Right lobe of liver (tissue), 6 donors: ENCODE measurements at places on chromosomes 4 and X. TPM values are rescaled to one million over a fixed set of nuclear protein-coding genes. Genes with fewer than 3 reads are reported as not detected.

DNA sequence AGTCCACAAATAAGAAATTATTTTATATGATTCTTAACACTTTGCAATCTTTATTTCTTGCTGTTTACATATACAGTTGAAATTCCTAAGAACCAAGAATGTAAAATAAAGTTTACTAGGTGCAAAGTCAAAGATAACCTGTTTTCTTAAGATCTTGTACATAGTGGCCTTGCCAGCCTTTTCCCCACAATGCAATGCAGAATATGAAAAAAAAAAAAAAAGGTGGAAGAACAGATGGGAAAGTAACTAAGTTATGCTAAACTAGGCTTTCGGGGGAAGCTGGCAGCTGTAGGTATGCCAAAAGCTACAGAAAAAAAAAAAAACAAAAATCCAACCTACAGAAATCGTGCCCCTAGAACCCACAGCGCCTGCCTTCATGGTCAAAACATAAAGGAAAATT lies 1588.4 kb downstream of the STIM2 start:
- no peak overlapping the region for H3K4me3 ChIP-seq
- H3K27me3 ChIP-seq: no peaks in the 10 kb centered on the region
- no peaks in the 10 kb centered on the region for H3K4me1 ChIP-seq

DNA sequence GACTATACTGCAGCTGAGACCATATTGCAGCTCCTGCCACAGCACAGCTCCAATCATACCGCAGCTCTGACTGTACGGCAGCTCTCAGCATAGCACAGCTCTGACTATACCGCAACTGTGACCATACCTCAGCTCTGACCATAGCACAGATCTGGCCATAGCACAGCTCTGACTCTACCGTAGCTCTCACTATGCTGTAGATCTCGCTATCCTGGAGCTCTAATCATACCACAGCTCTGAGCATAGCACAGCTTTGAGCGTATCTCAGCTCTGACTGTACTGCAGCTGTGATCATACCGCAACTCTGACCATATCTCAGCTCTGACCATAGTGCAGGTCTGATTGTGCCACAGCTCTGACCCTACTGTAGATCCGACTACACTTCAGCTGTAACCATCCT lies 139.2 kb downstream of the ASMT start:
- H3K4me1 ChIP-seq: no peaks in the 10 kb centered on the region
- DNase-seq: no peak
- no peak overlapping the region for H3K4me3 ChIP-seq
- H3K27ac ChIP-seq: no peak overlapping the region
- H3K36me3 ChIP-seq: no peaks in the 10 kb centered on the region

DNA sequence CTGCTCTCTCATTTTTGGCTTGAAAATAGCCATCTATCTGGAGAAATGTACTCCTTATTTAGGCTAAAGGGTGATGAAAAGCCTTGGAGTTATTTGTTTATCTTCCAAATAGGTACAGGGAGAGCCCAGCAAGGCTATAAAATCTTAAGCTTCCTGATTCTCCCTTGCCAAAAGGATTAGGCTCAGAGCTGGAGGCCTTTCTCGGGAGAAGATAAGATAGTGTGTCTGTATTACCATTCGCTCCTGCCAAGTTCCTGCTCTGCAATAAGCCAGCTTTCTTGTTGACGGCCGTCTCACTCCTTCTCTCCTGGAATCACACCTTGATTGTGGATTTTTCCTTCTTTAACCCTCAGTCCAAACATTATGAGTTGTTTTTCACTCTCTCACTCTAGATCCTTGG lies 171.8 kb upstream of the TTC29 start:
- H3K27me3 ChIP-seq: no peaks in the 10 kb centered on the region
- no peaks in the 10 kb centered on the region for H3K4me1 ChIP-seq
- H3K4me3 ChIP-seq: no peak overlapping the region
- no peak for DNase-seq

DNA sequence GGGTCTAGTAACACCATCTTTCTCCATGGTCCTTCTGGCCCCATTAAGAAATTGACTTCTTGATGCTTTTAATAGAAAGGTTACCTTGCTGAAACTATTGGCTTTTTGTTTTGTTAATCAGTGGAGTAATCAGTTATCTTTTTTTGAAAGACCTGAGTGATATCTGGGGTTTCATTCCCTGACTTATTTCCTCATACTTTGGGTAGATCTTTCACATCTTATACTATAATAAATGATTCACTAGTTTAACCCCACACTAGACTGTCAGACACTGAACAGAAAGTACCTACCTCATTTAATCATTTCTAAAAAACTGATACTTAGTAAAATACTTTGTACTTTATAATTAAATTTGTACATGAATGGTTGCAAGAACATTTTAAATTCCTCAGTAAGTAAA lies 1021.1 kb downstream of the STIM2 start:
- H3K4me1 ChIP-seq: no peaks in the 10 kb centered on the region
- no peak overlapping the region for H3K27ac ChIP-seq
- H3K36me3 ChIP-seq: no peaks in the 10 kb centered on the region
- no peak overlapping the region for H3K4me3 ChIP-seq
- DNase-seq: no peak

- H3K36me3 ChIP-seq: peaks cover 25% of the 10 kb centered on the region
- no peak overlapping the region for H3K27ac ChIP-seq
- DNase-seq: no peak
- no peaks in the 10 kb centered on the region for H3K4me1 ChIP-seq
- no peaks in the 10 kb centered on the region for H3K27me3 ChIP-seq
These were observed 38.4 kb downstream of the SLAIN2 start for GRCh38 chr4:48379587-48380180.

GRCh38 chr4:179666226-179666625 lies 2224.0 kb upstream of the AGA start:
- no peaks in the 10 kb centered on the region for H3K4me1 ChIP-seq
- no peaks in the 10 kb centered on the region for H3K36me3 ChIP-seq
- H3K27me3 ChIP-seq: no peaks in the 10 kb centered on the region
- no peak overlapping the region for H3K4me3 ChIP-seq
- no peak for DNase-seq

DNA sequence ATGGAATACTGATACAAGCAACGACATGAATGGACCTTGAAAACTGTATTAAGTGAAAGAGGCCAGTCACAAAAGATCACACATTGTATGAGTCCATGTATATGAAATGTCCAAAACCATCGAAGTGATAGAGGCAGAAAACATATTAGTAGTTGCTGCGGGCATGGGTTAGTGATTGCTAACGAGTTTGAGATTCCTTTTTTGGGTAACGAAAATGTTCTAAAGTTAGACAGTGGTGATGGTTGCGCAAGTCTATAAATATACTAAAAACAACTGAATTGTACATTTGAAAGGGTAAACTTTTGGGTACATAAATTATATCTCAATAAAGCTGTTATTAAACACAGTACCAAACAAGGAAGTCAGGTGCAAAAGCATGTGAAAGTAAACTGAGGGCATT lies 234.5 kb downstream of the FBXW7 start:
- no peak for DNase-seq
- H3K27me3 ChIP-seq: no peaks in the 10 kb centered on the region
- no peaks in the 10 kb centered on the region for H3K4me1 ChIP-seq
- no peaks in the 10 kb centered on the region for H3K36me3 ChIP-seq

The TCP11X2 gene
- total RNA-seq: not detected

DNA sequence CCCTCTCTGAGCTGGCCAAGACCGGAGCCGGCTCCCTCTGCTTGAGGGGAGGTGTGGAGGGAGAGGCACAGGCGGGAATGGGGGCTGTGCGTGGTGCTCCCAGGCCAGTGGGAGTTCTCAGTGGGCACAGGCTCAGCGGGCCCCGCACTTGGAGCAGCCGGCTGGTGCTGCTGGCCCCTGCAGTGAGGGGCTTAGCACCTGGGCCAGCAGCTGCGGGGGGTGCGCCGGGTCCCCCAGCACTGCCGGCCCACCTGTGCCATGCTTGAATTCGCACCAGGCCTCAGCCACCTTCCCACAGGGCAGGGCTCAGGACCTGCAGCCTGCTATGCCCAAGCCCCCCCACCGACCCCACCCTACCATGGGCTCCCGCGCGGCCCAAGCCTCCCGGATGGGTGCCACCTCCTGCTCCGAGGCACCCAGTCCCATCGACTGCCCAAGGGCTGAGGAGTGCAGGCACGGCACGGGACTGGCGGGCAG lies 602.5 kb downstream of the KCTD8 start:
- H3K27ac ChIP-seq: no peak overlapping the region
- no peaks in the 10 kb centered on the region for H3K27me3 ChIP-seq
- no peaks in the 10 kb centered on the region for H3K36me3 ChIP-seq
- no peaks in the 10 kb centered on the region for H3K4me1 ChIP-seq

DNA sequence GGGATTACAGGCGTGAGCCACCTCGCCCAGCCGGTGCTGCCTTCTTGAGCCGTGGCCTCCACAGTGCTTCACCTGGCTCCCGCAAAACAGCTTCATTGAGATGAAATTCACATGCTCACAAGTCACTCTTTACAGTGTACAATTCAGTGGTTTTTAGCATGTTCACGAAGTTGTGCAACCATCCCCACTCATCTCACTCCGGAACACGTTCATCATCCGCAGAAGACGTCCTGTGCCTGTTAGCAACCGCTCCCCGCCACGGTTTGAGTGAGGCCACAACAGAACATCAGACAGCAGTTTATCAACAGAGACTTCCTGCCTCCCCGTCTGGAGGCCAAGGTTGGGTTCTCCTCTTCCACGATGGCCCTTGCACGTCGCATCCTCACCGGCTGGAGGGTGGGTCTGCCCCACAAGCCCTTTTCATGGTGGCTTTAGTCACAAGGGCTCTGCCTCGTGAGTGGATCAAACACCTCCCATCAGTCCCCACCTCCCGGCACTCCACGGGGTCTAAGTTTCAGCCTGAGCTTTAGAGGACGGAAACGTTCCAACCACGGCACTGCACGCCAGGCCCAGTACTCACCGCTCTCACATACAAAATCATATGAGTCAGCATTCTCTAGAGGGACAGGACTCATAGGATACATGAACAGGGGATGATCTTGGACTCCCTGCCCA lies 29.6 kb upstream of the SPON2 start:
- DNase-seq: peak; percentile 57
- H3K27ac ChIP-seq: peak overlapping the region; percentile 57
- H3K27me3 ChIP-seq: no peaks in the 10 kb centered on the region

DNA sequence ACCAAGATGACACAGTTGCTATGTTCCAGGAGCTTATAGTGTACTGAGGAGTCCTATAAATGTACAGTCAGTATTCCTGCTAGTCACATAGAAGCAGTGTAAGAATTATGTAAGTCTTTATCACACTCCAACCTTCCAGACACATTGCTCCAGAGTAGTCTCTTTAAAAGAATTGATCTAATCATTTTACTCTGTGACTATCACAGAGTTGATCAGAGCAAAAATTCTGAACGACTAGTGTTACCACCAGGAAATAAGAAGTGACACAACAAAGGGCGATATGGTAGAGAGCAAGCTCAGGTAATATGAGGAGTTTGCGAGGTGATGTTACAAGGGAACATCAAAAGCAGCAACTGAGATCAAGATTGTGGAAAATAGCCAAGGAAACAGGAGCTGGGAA lies 9.0 kb upstream of the HPF1 start:
- H3K27me3 ChIP-seq: no peaks in the 10 kb centered on the region
- no peak overlapping the region for H3K27ac ChIP-seq
- H3K4me3 ChIP-seq: no peak overlapping the region
- H3K4me1 ChIP-seq: no peaks in the 10 kb centered on the region

- H3K36me3 ChIP-seq: no peaks in the 10 kb centered on the region
- no peak overlapping the region for H3K4me3 ChIP-seq
These were observed 78.5 kb downstream of the ANXA3 start for GRCh38 chr4:78629991-78630541.

GRCh38 chrX:23904096-23904495 lies 3.6 kb downstream of the APOO start:
- DNase-seq: no peak
- no peaks in the 10 kb centered on the region for H3K4me1 ChIP-seq
- no peaks in the 10 kb centered on the region for H3K27me3 ChIP-seq
- no peak overlapping the region for H3K4me3 ChIP-seq

GRCh38 chrX:154321152-154321551 lies 25.6 kb downstream of the TKTL1 start:
- no peaks in the 10 kb centered on the region for H3K4me1 ChIP-seq
- H3K27me3 ChIP-seq: no peaks in the 10 kb centered on the region
- no peaks in the 10 kb centered on the region for H3K36me3 ChIP-seq
- DNase-seq: peak; percentile 22
- no peak overlapping the region for H3K4me3 ChIP-seq
- H3K27ac ChIP-seq: no peak overlapping the region

DNA sequence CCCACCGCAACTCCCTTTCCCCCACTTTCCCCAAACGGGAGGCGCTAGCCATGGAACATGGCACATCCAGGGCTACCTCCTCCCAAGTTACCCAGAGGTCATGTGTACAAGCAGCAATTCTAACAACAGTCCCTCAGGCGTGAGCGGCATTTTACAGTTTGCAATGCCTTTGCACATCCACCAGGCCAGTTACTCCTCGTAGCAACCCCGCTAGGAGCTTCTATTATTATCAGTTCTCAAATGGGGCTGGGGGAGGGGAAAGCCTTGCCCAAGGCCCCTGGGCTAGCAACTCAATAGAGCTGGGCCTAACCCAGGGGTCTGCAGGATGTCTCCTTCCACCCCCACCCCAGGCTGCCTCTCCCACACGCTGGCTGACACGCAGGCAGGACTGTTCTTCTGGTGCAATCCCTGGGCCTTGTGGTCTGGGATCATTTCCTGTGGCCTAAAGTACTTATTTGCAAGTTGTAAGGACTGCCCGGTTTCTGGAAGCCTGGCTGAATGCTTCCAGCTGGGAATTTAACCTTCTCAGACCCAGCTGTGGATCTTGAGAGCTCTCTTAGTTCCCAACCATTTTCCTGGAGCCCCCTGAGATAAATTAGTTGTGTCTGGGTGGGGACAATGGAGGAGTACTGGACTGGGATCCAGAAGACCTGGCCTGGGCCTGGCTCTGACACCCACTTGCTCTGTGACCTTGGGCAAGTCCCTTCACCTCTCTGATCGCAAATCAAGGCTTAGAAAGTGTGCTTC lies 27.7 kb downstream of the PJA1 start:
- H3K27ac ChIP-seq: no peak overlapping the region
- H3K27me3 ChIP-seq: peaks cover 5% of the 10 kb centered on the region
- H3K4me3 ChIP-seq: no peak overlapping the region
- no peak for DNase-seq
- no peaks in the 10 kb centered on the region for H3K36me3 ChIP-seq

DNA sequence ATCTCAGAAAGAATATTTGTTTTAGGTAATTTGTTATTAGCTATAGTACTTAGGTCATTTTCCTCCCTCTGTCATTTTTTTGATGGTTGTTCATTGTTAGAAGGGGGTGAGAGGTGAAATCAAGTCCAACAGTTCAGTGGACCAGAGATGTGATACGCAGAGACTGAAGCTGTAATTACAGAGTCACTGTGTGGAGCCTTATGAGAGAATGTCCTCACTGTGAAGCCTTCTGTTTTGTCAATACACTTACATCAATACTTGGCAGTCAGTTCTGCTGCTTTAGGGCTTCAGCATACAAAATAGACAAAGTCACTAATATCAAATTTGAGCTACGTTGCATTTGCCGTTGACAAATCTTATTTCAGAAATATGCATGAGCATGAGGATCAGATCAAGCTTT lies 692.5 kb downstream of the C4orf33 start:
- H3K4me1 ChIP-seq: no peaks in the 10 kb centered on the region
- H3K4me3 ChIP-seq: no peak overlapping the region
- H3K27me3 ChIP-seq: no peaks in the 10 kb centered on the region
- no peak for DNase-seq

GRCh38 chr4:189202182-189202868 lies 738.3 kb upstream of the FRG1 start:
- H3K4me3 ChIP-seq: peak overlapping the region; percentile 42
- DNase-seq: peak; percentile 63
- no peaks in the 10 kb centered on the region for H3K36me3 ChIP-seq
- H3K27me3 ChIP-seq: no peaks in the 10 kb centered on the region
- H3K4me1 ChIP-seq: no peaks in the 10 kb centered on the region
